ENCODE measurements at places on chromosomes 2 and 18.

- no peak for DNase-seq
- peaks cover 4% of the 10 kb centered on the region for H3K27me3 ChIP-seq
- no peak overlapping the region for H3K27ac ChIP-seq
- no peak overlapping the region for H3K4me3 ChIP-seq
- H3K4me1 ChIP-seq: no peaks in the 10 kb centered on the region
Measured at GRCh38 chr2:237280229-237280628, 133.7 kb downstream of the COL6A3 start.

- H3K4me3 ChIP-seq: no peak overlapping the region
- no peak for DNase-seq
- no peak overlapping the region for H3K27ac ChIP-seq
- no peaks in the 10 kb centered on the region for H3K27me3 ChIP-seq
- H3K36me3 ChIP-seq: peaks cover under 1% of the 10 kb centered on the region
- H3K4me1 ChIP-seq: no peaks in the 10 kb centered on the region
Measured at GRCh38 chr2:207819021-207819797, 49.5 kb upstream of the FZD5 start.

GRCh38 chr2:66233981-66234380 is 200.9 kb upstream of the MEIS1 start:
- no peaks in the 10 kb centered on the region for H3K36me3 ChIP-seq
- no peak overlapping the region for H3K4me3 ChIP-seq
- no peaks in the 10 kb centered on the region for H3K27me3 ChIP-seq
- no peak overlapping the region for H3K27ac ChIP-seq
- DNase-seq: no peak

DNA sequence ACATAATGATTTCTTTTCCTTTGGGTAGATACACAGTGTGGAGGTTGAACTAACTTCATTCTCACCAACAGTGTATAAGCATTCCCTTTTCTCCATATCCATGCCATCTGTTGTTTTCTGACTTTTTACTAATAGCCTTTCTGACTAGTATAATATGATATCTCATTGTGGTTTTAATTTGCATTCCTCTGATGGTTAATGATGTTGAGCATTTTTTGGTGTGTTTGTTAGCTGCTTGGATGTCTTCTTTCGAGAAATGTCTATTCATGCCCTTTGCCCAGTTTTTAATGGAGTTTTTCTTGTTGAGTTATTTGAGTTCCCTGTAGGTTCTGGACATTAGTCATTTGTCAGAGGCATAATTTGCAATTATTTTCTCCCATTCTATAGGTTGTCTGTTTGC is 59.8 kb downstream of the MARCHF4 start:
- no peaks in the 10 kb centered on the region for H3K36me3 ChIP-seq
- H3K4me1 ChIP-seq: no peaks in the 10 kb centered on the region
- no peak overlapping the region for H3K4me3 ChIP-seq
- no peak for DNase-seq
- H3K27me3 ChIP-seq: no peaks in the 10 kb centered on the region
